ENCODE measurements at places on chromosomes 3 and 15.

DNA sequence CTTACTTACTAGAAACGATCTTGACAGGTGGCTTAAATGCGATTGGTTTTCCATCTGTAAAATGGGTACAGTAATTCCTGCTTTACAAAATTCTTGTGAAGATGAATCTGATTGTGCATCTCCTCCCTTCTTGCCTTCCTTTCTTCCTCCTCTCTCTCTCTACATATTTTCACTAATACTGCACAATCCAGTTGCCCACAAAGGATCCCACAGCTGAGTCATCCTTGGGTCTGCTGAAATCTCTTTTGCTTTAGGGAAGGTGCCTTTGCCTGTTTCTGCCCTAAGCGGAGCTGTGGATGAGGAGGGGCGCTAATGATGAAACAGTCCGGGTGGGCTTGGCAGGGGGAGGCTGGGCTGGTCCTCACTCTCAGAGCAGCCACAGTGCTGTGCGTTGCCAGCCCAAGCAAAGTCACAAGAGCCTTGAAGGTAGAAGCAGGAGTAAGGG, 46.1 kb downstream of the AMOTL2 start:
- DNase-seq = no peak

- DNase-seq = no peak
These were observed 618.7 kb downstream of the EDEM1 start for GRCh38 chr3:5806192-5806591.

GRCh38 chr3:38606561-38606960, 42.9 kb downstream of the SCN5A start:
- no peak for DNase-seq

- no peak for DNase-seq
These were observed 85.3 kb downstream of the MEIS2 start for GRCh38 chr15:37015035-37015434.

DNA sequence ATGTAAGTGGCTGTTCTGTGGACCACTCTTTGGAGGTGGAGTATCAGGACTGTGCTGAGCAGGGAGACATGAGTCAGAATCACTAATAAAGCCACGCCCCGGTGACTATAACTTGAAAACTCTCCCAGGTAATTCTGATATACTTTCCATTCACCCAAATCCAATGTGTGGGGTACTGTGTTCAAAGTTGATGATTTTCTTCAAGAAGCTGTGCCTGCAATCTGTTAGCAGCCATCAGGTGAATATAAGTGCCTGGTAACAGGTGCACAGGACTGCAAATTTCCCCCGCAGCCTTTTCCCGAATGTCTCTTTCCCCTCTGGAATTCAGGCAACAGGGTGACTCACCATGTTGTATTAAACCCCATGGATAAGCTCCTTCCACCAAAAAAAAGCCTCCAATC, 17.0 kb downstream of the MAGI1 start:
- no peak for DNase-seq

All from activated CD4-positive, alpha-beta T cell treated with anti-CD3 and anti-CD28 coated beads for 36 hours (primary cell).